Fibroblast of skin of right biceps (primary cell): ENCODE measurements at places on chromosomes 4 and X.

- peak; percentile 9 for DNase-seq
Observed at GRCh38 chr4:54999003-54999402, 126.4 kb downstream of the KDR start.

DNA sequence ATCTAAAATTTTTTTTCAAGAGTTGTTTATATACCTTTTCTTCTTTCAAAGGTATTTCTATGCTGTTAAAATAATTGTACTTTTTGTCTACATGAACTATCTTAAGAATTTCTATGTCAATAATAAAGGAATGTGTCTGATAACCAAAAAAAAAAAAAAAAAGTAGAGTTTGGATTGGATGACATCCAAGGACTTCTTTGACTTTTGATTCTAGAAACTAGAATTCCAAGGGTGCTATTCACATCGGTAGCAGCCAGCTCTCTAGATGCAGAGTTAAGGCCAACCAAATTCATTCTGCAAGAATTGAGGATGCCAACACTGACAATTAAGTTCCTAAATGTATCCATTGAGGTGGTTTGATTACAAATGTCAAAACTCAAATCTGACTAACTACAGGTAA lies 42.0 kb upstream of the PRKG2 start:
- peak; percentile 86 for DNase-seq

DNA sequence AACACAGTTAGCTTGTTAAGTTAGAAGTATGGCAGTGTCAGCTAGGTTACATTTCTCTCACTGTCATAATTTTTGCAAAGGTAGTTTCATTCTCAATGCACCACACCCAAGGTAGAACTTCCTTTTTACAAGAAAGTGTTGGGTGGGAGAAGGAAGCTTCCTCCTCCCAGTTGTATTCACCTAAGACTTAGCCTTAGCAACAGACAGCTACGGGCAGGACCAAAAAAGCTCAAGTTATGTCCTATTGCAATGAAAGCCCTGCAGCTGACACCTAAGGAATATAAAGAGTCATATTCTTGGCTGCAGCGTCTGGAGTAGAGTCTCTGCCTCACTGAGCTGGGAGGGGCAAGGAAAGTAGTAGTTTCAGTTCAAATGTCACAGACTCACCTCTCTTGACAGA lies 25.1 kb upstream of the PRDM8 start:
- no peak for DNase-seq

GRCh38 chr4:52606726-52607125 lies 52.4 kb downstream of the USP46 start:
- DNase-seq = no peak

GRCh38 chr4:22498866-22499265 lies 17.0 kb downstream of the ADGRA3 start:
- no peak for DNase-seq

- no peak for DNase-seq
Observed at GRCh38 chrX:2489446-2490445, 11.0 kb downstream of the DHRSX start.

DNA sequence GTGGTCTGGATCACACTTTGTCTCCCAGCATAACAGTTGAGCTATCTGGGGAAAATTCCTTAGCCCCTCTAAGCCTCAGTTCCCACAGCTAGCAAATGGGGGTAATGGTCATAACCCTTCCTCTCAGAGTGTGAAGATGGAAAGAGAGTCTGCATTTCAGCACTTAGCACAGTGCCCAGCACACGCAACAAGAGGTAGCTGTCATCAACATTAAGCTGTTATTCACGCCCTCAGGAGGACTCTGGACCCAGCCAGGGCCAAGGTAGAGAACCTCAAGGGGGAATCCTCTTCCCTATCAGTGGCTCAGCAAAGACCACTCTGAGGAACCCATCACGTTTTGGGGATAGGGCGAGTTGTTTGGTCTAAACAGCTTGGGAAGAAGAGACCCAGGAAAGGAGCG lies 258.6 kb downstream of the FBXW7 start:
- no peak for DNase-seq

DNA sequence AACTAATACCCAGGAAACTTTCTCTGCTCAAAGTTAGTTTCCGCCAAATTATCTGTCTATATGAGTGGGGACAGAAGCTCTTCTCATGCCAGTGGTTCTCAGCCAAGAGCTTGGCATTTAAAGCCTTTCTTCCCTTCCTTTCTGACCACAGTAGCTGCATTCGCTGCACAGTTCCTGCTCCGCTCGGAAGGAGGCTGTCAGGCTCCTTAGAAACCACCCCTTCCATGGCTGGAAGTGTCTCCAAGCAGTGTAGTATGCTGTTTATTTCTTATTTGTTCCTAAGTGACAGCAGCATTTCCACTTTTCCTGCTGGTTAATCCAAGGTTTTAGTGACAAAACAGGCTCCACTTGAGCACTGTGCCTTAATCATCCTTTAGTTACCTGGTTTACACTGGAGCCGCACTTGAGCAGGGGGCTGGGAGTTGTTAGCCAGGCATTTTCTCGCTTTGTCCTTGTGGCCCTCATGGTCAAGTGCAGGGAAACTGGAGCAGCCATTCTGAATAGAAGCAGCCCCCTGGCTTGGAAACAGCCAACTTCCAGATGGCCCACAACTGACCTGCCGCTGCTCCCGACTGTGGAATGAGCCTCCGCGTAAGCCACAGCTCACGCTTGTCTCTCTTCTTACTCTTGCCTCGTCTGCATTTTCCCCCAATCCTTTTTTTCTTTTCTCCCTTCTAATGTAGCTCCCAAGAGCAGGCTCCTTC lies 739.4 kb upstream of the TENM3 start:
- no peak for DNase-seq

GRCh38 chr4:100289530-100289888 lies 99.2 kb upstream of the DDIT4L start:
- peak; percentile 56 for DNase-seq

DNA sequence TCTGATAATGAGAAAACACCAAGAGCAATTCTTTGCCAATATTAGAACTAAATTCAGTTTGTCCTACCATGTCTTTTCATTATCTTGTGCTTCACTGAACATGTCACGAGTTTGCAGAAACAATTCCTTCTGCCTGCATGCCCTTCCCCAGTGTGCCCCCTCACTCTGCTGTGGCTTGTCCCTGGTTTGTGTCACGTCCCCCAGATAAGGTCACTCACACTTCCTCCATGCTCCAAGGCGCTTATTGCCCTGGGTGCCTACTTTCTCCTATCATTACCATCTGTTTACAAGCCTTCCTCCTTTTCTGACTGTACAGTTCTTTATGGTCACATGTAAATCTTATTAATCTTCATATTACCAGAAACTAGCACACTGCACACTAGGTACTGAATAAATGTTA lies 394.1 kb downstream of the KCNIP4 start:
- no peak for DNase-seq

- DNase-seq = no peak
Observed at GRCh38 chr4:161869511-161869910, 294.3 kb downstream of the FSTL5 start.
